ENCODE measurements at places on chromosomes 7 and 10.

DNA sequence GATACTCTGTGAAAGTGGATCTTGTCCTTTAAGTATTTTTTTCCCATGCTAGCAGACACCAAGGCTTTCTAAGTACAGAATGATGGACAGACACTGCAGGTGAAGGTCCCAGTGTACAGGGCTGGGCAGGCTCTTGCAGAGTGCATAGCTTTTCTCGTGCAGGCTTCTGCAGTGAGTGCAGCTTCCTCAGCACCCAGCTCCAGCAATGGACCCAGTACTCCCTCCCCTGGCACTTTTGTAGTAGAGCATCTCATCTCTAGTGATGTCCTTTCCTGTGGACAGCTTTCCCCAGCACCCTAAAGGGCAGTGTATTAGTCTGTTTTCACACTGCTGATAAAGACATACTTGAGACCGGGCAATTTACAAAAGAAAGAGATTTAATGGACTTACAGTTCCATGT, 104.3 kb downstream of the CUL2 start:
- no peak for DNase-seq

DNA sequence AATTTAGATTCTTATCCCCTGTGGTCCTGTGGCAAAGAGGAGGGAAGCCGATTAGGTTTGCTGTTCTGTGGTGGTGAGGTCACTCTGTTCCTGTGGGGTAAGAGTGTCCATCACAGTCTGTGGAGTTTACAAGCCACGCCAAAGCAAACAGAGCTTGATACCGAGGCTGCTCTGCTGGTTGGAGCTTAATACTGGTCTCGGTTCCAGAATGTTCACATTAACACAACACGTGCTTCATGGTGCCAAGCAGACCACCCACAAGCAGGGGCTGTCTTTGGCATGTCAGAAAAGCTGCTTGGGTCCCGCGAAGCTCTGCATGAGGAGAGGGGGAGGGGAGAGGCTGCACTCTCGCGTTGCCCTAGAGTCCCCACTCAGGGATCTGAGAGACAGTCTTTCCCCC, 47.5 kb downstream of the DNAJB6 start:
- DNase-seq, result no peak

- DNase-seq, result no peak
These were observed 170.5 kb downstream of the TNS3 start for GRCh38 chr7:47411281-47411869.

DNA sequence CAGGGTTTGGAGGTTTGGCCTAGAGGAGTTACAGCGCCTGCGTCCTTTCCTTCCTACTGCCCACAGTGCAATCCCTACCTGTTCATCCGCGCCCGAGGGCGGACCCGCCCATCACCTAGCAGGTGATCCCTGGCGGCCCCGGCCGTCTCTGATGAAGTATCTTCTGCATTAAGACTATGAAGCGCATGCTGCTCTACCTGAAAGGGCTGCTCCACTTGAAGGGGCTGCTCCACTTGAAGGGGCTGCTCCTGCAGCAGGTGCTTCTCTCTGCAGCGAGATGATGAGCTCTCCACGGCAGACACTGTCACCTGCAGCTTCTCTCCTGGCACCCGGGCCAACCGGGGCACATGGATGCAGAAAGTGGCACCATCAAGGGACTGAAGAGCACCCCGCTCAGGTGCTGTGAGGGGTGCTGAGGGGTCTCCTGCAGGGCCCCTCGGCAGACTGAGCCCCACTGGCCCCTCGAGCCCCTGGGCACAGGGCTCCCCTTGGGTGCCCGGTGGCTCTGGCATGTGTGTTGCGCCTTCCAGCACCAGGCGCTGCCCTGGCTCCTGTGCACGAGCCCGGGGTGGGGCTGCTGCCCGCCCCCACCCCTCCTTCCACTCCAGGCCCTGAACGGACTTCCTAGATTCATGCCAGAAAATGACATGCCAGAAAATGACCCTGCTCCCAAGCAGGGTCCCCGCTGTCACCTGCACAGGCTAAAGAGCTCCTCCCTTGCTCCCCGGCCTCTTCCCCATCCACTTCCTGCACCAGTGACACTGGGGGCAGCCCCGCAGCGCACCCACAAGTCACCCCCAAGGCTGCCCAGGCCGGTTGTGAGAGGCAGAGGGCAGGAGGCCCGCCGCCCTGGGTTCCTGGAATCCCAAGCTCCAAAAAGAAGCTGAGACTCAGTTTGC, 29.4 kb downstream of the WDR86 start:
- DNase-seq, result no peak

- no peak for DNase-seq
These were observed 46.6 kb upstream of the KLF6 start for GRCh38 chr10:3831608-3832007.

- DNase-seq, result no peak
These were observed 70.0 kb upstream of the ZMIZ2 start for GRCh38 chr7:44678471-44679179.

DNA sequence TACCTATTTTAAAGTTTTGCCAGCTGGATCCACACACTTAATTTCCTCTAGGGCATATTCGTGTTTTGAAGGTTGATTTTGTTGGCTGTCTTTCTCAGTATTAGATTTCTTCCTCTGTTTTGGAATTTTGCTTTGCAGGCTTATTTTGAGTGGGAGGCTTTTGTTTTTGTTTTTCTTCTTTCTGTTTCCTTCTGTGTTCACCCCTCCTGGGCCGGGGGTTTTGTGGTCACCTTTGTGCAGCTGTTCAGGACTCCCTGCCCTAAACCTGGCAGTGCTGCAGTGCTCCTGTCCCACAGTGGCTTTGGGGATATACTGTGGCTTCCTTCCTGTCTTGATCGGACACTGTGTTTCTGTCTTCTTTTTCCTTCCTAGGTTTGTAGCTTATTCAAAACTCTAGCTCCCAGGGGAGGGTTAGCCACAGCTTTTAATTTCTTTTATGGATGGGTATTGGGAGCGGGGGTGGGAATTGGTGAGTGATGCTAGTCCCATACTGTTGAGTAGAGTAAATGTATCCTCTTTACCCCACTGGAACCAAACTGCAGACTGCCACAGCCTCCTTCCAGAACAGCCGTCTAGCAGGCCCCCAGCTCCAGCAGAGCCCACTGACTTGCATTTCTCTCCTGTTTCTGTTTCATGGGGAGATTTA, 228.7 kb upstream of the FZD8 start:
- no peak for DNase-seq

- no peak for DNase-seq
These were observed 84.8 kb upstream of the LRGUK start for GRCh38 chr7:134042307-134042706.

- DNase-seq, result no peak
These were observed 99.1 kb downstream of the ZNF365 start for GRCh38 chr10:62473241-62473640.

DNA sequence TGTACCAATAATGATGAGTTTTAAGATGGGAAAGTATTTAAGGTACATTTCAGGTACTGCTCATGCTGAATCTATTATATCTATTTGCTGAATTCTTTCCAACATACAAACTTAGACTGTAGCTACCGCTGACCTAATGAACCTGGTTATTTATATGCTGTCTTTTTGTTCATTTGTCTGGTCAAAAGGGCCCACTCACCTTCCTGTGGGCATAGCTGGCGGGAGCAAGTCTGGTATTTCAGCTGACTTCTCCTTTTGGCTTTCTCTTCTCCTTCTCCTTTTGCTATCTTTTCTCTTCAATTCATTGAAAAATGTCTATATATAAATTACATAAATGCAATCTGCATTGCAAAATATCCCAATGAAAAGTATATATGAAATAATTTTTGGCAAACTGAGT, 9.5 kb downstream of the PLXDC2 start:
- DNase-seq, result no peak

GRCh38 chr7:26694141-26694540, 170.2 kb downstream of the SKAP2 start:
- no peak for DNase-seq

GRCh38 chr10:105974803-105975456, 1189.6 kb downstream of the SORCS1 start:
- no peak for DNase-seq

DNA sequence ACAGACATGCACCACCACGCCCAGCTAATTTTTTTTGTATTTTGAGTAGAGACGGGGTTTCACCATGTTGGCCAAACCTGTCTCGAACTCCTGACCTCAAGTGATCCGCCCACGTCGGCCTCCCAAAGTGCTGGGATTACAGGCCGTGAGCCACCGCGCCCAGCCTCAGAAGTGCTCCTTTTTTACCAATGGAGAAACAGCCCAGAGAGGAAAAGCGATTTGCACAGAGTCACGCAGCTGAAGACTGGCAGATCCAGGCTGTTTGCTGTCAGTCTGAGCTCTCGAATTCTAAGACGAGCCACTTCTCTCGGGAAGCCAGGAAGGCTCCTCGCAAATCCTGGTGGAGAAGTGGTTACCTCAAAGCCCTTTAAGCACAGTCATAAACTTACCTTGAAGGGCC, 57.4 kb upstream of the SDK1 start:
- DNase-seq, result no peak

DNA sequence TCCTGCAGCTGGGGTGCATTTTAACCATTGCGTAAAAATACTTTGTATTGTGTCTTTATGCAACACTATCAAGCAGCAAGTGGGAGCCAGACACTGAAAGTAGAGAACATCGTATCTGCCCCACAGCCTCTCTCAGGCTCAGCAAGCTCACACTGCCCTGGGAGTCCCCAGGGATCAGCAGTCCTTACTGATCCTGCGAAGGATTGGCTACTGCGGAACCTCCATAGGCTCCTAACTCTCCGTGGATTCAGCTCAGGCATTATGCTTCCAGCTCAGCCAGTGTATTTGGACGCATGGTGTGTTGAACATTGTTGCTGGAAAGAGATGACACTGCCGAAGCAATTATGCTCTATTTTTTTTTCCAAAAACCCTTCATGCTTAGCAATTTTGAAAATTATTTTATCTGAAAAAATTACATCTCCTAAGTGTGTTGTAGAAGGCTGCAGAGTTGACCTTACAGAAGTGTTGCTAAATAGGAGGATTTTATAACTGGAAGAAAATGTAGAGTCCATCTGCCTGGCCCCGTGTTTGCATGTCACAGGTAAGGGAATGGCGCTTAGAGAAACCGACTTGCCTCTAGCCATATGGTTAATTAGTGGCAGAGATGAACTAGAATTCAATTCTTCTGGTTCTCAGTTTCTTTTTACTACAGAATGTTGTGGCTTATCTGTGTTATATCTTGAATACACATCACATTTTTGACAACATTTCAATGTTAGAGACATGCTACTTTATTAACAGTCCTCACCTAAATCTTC, 276.4 kb upstream of the COBL start:
- DNase-seq, result no peak

- no peak for DNase-seq
These were observed 30.8 kb downstream of the SLC16A9 start for GRCh38 chr10:59678884-59679301.

DNA sequence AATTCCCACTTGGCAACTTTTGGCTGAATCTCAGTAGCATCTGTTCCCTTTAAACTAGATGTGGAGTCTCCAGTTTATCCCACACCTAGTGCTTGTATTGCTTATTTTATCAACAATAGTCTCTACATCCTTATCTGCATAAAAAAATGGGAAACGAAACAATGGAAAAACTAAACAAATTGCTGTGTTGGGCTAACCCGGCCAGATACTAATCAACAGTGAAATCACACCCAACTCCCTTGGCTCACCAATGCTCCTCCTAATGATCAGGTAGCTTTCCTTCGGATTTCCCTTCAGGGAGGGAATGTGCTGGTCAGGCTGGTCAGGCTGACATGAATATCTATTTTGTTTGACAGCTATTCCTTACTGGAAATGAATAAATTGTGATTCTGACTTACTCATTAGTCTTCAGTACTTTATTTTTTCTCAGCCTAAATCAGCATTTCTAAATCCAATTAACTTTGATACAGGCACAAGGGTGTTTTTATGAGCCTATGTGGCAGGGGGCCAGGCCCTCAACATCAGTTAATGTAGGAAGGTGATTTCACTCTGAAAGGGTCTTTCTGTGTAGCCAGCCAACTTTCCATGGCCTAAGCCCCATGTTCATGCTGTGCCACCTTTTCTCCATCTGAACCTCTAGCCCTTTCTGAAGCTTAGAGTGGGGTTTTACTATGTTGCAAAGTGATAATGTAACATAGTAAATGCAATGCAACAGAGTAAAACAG, 170.5 kb upstream of the NPSR1 start:
- no peak for DNase-seq

GRCh38 chr10:104327745-104328645, 10.3 kb downstream of the ITPRIP start:
- DNase-seq, result no peak

- no peak for DNase-seq
These were observed 62.9 kb downstream of the SYPL1 start for GRCh38 chr7:106049139-106049752.

DNA sequence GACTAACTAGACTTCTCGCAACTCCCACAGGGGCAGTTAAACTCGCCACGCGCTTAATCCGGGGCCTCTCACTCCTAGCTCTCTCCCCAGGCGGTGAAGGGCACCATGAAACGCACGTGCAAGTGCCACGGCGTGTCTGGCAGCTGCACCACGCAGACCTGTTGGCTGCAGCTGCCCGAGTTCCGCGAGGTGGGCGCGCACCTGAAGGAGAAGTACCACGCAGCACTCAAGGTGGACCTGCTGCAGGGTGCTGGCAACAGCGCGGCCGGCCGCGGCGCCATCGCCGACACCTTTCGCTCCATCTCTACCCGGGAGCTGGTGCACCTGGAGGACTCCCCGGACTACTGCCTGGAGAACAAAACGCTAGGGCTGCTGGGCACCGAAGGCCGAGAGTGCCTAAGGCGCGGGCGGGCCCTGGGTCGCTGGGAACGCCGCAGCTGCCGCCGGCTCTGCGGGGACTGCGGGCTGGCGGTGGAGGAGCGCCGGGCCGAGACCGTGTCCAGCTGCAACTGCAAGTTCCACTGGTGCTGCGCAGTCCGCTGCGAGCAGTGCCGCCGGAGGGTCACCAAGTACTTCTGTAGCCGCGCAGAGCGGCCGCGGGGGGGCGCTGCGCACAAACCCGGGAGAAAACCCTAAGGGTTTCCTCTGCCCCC, 19.5 kb downstream of the WNT8B start:
- peak; percentile 71 for DNase-seq

DNA sequence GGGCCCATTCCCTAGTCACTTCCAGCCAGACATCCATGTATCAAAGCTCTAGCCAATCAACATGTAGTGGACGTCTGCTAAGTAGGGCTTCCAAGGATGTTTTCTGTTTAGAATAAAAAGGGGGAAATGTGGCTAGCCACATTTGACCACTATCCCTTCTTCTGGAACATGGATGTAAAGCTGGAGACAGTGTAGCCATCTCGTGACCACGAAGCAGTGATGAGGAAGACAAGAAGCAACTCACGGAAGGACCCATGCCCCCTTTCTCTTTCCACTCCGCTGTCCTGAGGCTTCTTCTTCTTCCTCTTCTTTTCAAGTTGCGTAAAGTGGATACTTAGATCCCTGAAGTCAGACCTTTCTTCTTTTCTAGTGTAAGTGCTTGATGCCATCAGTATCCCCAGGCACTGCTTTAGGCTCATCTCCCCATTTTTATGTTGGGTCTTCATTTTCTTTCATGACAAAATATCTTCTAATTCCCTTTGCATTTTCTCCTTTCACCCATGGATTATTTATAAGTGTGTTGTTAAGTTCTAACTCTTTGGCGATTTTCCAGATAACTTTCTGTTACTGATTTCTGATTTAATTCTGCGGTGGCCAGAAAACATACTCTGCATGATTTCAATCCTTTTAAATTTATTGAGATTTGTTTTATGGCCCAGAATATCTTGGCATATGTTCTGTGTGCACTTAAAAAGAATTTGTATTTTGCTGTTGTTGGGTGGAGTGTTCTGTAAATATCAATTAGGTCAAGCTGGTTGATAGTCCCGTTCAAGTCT, 594.5 kb downstream of the SDK1 start:
- no peak for DNase-seq

- DNase-seq, result no peak
These were observed 184.5 kb upstream of the NFE2L3 start for GRCh38 chr7:25967278-25968204.

GRCh38 chr10:89241486-89242344, 9.9 kb downstream of the LIPA start:
- no peak for DNase-seq

- no peak for DNase-seq
These were observed 1.8 kb downstream of the NEUROD6 start for GRCh38 chr7:31338706-31339105.

Measured in CD8-positive, alpha-beta memory T cell (primary cell).